ENCODE measurements at places on chromosomes 11 and 22.

DNA sequence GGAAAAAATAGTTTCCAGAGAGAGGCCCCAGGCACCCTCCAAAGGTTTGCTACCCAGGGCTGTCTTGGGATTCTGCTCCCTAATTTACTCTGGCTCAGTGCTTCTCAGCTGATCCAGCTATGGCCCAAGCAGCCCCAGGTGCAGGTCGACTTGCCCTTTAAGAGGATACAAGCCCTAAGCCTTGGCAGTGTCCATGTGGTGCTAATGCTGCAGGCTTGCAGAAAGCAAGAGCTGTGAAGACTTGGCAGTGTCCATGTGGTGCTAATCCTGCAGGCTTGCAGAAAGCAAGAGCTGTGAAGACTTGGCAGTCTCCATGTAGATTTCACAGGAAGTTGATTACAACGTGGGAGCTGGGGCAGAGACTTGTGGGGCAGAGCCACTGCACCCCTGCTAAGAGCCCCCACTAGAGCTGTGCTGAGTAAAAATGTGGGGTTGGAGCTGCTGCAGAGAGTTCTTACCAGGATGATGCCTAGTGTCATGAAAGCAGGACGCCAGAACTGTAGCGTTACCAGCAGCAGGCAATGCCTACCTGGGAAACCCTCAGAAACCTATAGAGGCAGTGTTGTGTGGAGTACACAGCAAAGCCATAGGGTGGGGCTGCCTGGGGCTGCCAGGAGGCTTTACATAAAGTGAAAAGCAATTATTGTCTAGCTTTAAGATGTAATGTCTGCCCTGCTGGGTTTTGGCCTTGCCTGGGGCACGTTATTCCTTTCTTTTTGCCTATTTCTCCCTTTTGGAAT, 16.1 kb upstream of the OR52K1 start:
- peaks cover 10% of the 10 kb centered on the region for H3K4me1 ChIP-seq
- H3K27me3 ChIP-seq, result peaks cover 13% of the 10 kb centered on the region
- no peak overlapping the region for H3K4me3 ChIP-seq
- no peak overlapping the region for H3K27ac ChIP-seq

GRCh38 chr11:66335531-66336233, 552 bp downstream of the RIN1 start:
- no peaks in the 10 kb centered on the region for H3K27me3 ChIP-seq
- no peak overlapping the region for H3K27ac ChIP-seq
- H3K36me3 ChIP-seq, result peaks cover 17% of the 10 kb centered on the region
- peaks cover 36% of the 10 kb centered on the region for H3K4me1 ChIP-seq
- no peak overlapping the region for H3K4me3 ChIP-seq

- no peaks in the 10 kb centered on the region for H3K4me1 ChIP-seq
- no peak overlapping the region for H3K4me3 ChIP-seq
- no peaks in the 10 kb centered on the region for H3K36me3 ChIP-seq
Observed at GRCh38 chr11:29989174-29989970, 27.5 kb downstream of the KCNA4 start.

GRCh38 chr22:37262346-37262745, 18.3 kb upstream of the RAC2 start:
- H3K4me1 ChIP-seq, result peaks cover 31% of the 10 kb centered on the region
- H3K27ac ChIP-seq, result no peak overlapping the region
- DNase-seq, result no peak
- no peak overlapping the region for H3K4me3 ChIP-seq

- peak; percentile 69 for DNase-seq
- H3K27me3 ChIP-seq, result no peaks in the 10 kb centered on the region
- H3K36me3 ChIP-seq, result no peaks in the 10 kb centered on the region
- no peaks in the 10 kb centered on the region for H3K4me1 ChIP-seq
- H3K27ac ChIP-seq, result no peak overlapping the region
- no peak overlapping the region for H3K4me3 ChIP-seq
Observed at GRCh38 chr11:70650075-70650909, 252.0 kb downstream of the CTTN start.

GRCh38 chr11:86783661-86784060, 16.7 kb upstream of the PRSS23 start:
- no peak overlapping the region for H3K4me3 ChIP-seq
- no peak overlapping the region for H3K27ac ChIP-seq
- no peaks in the 10 kb centered on the region for H3K4me1 ChIP-seq
- peaks cover 43% of the 10 kb centered on the region for H3K27me3 ChIP-seq
- H3K36me3 ChIP-seq, result no peaks in the 10 kb centered on the region
- DNase-seq, result no peak

GRCh38 chr11:103601225-103601846, 435.1 kb upstream of the DDI1 start:
- peaks cover 29% of the 10 kb centered on the region for H3K27me3 ChIP-seq
- H3K4me1 ChIP-seq, result no peaks in the 10 kb centered on the region
- no peaks in the 10 kb centered on the region for H3K36me3 ChIP-seq
- H3K4me3 ChIP-seq, result no peak overlapping the region

DNA sequence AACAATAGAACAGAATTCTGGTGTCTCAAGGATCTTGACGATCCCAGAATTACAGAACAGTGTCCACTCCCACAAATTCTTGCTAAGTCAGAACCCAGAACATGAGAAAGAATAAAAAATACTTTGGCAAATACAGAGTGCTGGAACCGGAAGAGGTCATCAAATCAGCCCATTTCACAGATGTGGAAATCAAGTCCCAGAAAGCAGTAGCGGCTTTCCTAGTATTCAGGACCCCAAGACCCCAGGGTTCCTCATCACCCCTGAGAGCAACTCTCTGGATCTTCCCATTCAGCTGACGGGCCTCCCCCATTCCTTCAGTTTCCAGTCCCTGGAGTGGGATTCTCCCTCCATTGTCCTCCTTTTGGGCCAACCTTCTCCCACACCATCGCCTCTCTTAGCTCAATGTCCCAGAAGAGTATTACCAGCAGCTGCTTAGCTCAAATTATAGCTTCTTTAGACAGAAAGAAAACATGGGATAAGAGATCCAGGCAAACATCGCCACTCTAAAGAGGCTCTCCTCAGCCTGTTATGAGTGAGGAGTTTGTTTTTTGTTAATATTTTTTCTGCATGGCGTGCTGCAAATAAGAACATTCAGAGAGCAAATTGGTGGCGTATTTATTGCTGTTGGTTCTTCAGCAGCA, 268.3 kb downstream of the MN1 start:
- DNase-seq, result no peak
- H3K4me3 ChIP-seq, result no peak overlapping the region
- no peaks in the 10 kb centered on the region for H3K36me3 ChIP-seq
- no peak overlapping the region for H3K27ac ChIP-seq

GRCh38 chr11:132187386-132187785, 817.0 kb downstream of the NTM start:
- no peaks in the 10 kb centered on the region for H3K27me3 ChIP-seq
- H3K4me1 ChIP-seq, result no peaks in the 10 kb centered on the region
- no peak overlapping the region for H3K27ac ChIP-seq
- H3K4me3 ChIP-seq, result no peak overlapping the region

- no peak overlapping the region for H3K27ac ChIP-seq
- no peak overlapping the region for H3K4me3 ChIP-seq
- H3K27me3 ChIP-seq, result no peaks in the 10 kb centered on the region
- H3K4me1 ChIP-seq, result no peaks in the 10 kb centered on the region
- no peak for DNase-seq
Observed at GRCh38 chr11:103649401-103649895, 387.0 kb upstream of the DDI1 start.

GRCh38 chr11:10302744-10303557, 1.9 kb upstream of the ADM start:
- H3K4me3 ChIP-seq, result peak overlapping the region; percentile 87
- DNase-seq, result peak; percentile 86
- peaks cover 14% of the 10 kb centered on the region for H3K36me3 ChIP-seq

DNA sequence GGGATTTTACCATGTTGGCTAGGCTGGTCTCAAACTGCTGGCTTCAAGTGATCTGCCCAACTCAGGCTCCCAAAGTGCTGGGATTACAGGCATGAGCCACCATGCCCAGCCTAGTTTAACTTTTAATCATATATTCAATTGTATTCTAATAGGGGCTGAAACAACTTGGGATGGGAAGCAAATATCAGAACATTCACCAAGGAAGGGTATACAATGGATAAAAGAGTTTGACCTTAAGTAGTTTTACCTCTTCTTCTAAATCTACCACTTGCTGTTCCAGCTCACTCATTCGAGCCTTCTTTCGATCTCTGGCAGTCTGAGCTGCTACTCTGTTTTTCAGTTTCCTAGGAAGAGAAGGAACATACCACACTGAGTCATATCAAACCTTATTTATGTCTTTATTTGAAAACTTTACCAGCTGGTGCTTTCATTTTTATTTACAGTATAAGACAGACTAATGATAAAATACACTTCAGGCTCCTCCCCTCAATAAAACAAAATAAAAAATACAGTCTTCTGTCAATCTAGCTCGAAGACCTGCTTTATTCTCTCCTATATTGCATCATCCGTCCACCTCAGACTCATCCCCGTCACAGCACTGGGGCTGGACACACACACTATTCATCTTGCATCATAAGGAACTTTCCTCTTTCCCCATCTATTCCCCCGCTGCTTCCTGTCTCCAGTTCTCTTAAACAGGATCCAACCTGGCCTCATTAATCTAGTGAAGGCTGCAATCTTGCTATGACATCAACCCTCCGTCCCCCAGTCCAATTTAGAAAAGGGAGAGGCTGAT, 1.4 kb downstream of the XBP1 start:
- peaks cover 56% of the 10 kb centered on the region for H3K36me3 ChIP-seq
- peak overlapping the region; percentile 91 for H3K4me3 ChIP-seq
- DNase-seq, result peak; percentile 59
- H3K27me3 ChIP-seq, result no peaks in the 10 kb centered on the region
- H3K27ac ChIP-seq, result peak overlapping the region; percentile 92

GRCh38 chr22:49866646-49867045, 13.0 kb downstream of the ZBED4 start:
- H3K27me3 ChIP-seq, result no peaks in the 10 kb centered on the region
- DNase-seq, result no peak
- peak overlapping the region; percentile 77 for H3K27ac ChIP-seq

DNA sequence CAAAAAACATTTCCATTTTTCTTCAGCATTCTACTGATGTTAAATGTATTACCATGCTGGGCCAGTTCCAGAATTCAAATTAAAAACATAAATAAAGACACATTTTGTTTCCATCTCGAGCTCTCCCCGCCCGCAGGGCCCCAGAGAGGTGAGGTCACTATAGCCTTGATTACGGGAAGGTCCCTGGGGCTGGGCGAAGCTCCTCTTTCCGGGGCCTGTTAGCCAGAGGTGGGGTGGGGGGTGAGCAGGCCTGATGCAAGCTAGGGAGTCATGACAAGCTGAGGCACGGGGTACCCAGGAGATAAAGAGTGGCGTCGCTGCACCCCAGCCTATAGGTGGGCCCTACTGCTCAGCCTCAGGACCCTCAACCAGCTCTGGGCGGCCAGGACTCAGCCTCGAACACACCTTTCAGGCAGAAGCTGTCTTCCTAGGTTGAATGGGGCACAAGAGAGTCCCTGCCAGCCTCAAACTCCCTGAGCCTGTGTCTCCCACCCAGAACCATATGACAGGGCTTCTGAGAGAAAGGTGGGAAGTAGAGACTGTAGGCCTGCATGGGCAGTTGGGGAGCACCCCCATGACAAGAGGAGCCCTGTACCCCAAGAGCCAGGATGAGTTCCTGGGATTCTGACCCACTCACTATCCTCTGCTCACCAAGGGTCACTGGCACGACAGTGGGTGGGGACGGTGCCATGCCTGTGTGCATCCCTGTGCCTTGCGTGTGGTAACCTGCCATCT, 34.8 kb downstream of the KCNQ1OT1 start:
- no peak overlapping the region for H3K4me3 ChIP-seq
- no peak overlapping the region for H3K27ac ChIP-seq
- DNase-seq, result no peak
- H3K27me3 ChIP-seq, result no peaks in the 10 kb centered on the region
- H3K4me1 ChIP-seq, result peaks cover 4% of the 10 kb centered on the region

- H3K4me3 ChIP-seq, result no peak overlapping the region
- peaks cover 59% of the 10 kb centered on the region for H3K36me3 ChIP-seq
- no peaks in the 10 kb centered on the region for H3K27me3 ChIP-seq
- H3K27ac ChIP-seq, result no peak overlapping the region
- H3K4me1 ChIP-seq, result peaks cover 10% of the 10 kb centered on the region
- no peak for DNase-seq
Observed at GRCh38 chr22:35422145-35422544, 22.2 kb downstream of the MCM5 start.

DNA sequence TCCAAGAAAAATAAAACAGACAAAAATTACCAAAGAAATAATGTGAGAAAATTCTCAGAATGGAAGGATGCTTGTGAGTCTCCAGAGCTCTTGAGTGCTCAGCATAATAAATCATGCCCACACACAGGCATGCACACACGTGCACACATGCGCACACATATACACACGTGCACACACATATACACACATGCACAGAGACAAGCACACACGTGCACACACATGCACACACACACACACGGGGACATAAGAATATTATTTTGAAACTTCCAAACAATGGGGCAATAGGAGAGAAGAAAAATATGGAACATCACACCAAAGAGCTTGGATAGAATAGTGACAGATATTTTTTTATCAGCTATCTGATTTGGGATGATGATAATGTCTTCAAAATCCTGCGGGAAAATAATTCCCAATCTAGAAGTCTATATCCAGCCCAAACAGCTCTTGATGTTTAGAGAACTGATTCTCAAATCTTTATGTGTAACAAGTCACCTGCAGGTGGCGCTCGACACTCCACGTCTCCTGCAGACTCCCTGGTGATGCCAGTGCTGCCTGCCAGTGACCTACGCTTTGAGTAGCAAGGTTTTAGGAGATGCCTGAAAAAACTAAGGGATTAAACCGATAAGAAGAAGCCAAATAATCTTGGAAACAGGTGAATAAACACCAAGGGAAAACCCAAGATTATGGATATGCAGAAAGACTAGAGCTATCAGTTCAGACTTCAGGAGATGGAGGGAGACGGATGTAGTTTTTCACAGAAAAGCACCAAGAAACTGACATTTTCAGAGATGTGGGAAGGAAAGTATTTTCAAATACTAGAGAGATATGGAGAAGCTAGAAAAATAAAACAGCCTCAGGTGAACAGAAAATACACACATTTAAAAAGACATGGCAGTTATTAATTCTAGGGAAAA, 743.6 kb downstream of the ETS1 start:
- no peaks in the 10 kb centered on the region for H3K36me3 ChIP-seq
- DNase-seq, result peak; percentile 73
- H3K4me3 ChIP-seq, result no peak overlapping the region
- H3K27ac ChIP-seq, result no peak overlapping the region
- no peaks in the 10 kb centered on the region for H3K4me1 ChIP-seq
- peaks cover 6% of the 10 kb centered on the region for H3K27me3 ChIP-seq

All from activated CD8-positive, alpha-beta memory T cell treated with anti-CD3 and anti-CD28 coated beads, Interleukin-2, amount 10 ng/mL, durations not matched to agents 7 days and 5 days (primary cell).